ENCODE measurements at places on chromosomes 11 and 22.
A peak's percentile ranks its signal among the peaks of the same experiment; 100 is the strongest.

DNA sequence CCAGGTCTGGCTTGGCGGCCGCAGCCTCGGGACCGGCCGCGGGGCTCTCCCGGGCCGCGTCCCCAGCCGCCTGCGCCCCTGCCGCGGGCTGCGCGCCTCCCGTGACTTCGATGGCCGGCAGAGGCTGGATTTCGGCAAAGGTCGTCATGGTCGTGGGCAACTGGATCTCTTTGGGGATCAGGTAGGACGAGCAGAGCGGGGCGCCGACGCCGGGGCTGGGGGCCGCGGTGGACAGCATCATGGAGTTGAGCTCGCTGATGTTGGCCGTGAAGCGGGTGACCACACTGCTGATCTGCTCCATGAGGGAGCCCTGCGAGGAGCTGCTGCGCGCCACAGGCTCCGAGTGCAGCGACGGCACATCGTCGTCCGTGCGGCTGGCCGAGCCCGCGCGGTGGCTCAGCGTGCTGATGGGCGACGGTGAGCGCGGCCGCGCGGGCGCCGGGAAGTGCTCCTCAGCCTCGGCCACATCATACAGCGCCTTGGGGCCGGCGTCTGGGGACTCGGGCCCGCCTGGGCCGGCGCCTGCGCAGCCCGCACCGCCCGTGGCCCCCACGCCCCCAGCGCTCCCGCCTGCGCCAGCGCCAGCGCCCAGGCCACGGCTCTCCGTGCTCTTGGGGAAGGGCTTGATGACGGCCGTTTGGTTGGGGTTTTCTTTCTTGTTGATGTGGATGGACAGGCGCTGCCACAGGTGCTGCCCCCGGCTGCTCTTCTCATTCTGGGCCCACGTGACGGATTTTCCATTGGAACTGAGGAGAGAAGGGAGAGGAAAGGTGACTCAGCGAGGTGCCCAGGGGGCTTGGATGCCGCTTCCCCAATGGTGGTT lies 171.4 kb upstream of the CTSC start:
- no peak for DNase-seq

DNA sequence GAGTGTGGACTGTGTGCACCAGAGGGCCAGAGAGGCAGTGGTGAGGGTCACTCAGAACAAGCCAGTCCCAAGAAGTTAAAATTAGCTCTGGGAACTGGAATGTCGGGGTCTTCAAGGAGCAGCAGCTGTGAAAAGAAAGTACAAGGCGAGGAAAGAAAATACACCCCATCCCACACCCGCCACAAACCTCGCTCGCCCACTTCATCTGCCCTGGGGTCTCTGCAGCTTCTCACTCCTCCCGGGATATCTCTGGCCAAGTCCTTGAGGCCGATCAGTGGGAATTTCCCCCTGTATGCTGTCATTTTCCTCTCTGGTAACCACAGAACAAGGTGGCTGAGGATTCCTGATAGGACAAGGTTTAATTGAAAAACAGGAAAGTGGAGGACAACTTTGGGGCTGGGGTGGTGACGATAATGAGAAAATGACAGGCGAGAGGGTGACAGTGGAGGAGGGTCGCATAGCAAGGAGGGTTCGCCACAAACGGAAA lies 36.3 kb upstream of the TIMP3 start:
- DNase-seq: no peak

- no peak for DNase-seq
These were observed 1078.9 kb downstream of the OPCML start for GRCh38 chr11:132453406-132453805.

DNA sequence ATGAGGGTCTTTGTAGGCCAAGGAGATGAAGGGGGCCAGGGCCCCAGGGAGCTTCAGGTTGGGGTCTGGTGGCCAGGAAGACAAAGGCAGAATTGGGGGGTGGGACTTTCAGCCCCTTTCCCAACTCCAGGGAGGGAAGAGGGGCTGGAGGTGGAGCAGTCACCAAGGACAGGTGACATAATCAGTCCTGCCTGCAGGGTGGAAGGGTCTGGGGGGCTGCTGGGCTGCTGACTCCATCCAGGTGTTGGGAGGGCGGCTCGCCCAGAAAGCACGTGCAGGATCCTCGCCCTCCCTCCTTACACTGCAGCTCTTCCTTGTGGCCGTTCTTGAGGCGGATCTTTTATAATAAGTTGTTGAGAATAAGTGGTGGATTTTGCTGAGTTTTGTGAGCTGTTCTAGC lies 1491.1 kb downstream of the TBC1D22A start:
- no peak for DNase-seq

GRCh38 chr11:116853461-116854073 lies 16.1 kb upstream of the APOA1 start:
- peak; percentile 91 for DNase-seq

DNA sequence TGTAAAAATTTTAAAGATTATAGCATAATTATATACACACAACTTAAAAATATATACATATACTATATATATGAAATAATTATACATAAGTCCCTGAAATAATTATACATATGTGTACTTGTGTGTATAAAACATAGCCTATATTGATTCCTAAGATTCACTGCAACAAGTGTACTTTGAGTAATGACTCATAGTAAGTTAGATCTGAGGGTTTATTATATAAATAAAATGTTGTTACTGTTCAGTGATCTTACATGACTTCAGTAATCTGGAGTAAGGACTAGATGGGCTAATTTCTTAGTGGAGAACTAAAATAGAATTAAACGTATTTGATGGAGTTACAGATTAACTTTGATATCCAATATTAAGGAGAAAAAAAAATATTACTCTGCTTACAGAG lies 350.5 kb downstream of the CNTN5 start:
- DNase-seq: no peak

DNA sequence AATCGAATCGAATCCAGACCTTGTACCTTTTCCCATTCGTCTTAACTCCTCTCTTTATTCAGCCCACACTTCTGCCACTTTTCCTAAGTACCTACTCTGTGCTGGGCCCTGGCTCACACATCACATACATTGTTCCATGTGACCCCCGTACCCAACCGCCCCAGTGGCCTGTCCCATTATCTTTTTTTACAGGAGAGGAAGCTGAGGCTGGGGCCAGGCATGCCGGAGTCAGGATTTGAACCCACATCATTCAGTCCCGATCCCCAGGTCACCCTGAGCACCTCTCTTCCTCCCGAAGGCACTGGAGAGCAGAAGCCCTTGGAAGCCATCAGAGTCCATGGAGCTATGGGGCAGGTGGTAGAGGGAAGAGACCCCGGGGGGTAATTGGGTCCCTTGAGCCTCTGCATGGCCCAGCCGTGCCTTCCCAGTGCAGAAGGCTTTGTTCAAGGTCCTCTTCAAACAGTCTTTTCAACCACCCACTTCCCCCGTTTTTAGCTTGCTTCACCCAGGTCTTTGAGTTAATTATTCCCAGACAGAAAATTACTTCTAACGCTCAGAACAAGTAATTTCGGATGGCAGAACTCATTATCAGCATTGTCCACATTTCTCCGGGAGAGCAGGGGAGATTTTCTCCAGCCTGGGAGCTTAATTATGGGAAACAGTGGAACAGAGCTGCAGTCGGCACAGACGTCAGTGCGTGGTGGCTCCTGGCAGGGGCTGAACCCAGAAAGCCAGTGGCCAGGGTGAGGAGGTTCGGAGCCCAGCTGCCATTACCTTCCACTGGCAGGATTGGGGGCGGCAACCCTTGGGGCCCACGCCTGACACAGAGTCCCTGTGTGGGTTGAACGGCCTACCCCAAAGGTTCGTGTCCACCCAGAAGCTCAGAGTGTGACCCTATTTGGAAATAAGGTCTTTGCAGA lies 82.4 kb upstream of the RTL6 start:
- DNase-seq: no peak

DNA sequence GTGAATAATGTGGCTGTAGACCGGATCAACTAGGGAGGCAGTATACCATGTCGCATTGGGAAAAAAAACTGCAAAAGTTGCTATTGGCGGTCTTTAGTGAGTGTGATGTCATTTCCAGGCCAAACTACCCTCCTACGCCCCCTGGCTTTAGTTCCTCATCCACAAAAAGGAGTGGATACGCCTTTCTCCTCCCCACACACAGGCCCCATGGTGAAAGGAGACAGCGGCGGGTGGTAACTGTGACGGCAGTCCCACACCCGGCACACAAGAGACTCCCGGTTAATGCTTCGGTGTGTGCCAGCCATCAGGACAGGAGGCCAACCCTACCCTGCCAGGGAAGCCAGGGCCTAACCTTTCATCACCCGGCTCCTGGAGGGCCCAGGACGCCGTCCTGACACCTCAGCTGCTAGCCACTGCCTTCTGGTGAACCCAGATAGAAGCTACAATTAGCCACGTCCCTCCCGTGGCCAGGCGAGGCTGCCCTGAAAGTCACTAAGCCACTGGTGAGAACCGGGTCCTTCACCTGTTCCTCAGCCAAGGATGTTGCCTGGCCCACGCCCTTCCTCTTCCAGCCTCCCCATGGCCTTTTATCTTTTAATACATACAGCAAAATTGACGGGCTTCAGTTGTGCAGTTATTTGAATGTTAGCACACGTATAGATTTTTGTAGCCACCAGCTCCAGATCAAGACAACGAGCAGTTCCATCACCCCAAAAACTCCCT lies 10.8 kb downstream of the TP53I11 start:
- no peak for DNase-seq

- peak; percentile 20 for DNase-seq
These were observed 808.0 kb upstream of the LUZP2 start for GRCh38 chr11:23688835-23689234.

DNA sequence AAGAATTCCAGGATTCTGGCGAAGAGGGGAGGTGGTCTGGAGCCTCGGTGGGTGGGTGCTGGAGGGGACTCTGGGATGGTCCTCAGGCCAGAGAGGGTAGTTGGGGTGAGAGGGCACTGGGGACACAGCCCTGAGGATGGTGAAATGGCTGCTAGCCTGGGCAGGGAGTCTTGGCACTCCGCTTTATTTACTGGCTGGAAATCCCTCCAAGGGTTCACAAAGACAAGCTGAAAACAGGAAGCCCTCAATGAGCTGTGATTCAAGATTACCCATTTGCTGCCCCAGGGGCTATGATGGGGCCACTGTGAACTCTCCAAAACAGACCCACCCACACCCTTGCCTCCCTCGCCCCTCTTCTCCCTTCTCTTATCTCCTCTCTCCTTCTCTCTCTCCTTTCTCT lies 71.9 kb downstream of the FBXO7 start:
- DNase-seq: no peak

DNA sequence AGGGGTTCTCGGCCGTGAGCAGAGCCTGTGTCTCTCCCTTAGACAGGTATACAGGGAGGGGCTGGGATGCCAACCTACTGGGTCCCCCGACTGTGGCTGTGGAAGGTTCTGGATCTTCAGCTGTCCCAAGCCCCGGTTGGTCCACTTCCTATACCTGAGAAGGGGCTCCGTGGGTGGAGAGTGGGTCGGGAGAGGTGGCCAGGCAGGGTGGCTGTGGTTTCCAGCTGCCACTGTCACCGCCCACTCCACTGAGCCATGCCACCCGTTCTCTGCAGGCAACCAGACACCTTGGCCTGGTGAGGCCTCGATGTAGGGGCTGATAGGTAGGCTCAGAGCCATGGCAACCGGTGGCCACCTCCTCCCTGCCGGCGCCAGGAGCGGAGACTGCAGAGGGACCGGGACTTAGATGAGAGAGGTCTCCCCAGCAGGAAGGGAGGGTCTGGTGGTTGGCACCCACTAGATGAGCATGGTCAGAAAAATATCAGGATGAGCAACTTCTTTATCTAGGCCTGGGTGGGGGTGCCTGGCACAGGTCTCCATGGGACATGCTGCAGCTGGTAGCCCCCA lies 53.8 kb downstream of the TRIOBP start:
- no peak for DNase-seq

DNA sequence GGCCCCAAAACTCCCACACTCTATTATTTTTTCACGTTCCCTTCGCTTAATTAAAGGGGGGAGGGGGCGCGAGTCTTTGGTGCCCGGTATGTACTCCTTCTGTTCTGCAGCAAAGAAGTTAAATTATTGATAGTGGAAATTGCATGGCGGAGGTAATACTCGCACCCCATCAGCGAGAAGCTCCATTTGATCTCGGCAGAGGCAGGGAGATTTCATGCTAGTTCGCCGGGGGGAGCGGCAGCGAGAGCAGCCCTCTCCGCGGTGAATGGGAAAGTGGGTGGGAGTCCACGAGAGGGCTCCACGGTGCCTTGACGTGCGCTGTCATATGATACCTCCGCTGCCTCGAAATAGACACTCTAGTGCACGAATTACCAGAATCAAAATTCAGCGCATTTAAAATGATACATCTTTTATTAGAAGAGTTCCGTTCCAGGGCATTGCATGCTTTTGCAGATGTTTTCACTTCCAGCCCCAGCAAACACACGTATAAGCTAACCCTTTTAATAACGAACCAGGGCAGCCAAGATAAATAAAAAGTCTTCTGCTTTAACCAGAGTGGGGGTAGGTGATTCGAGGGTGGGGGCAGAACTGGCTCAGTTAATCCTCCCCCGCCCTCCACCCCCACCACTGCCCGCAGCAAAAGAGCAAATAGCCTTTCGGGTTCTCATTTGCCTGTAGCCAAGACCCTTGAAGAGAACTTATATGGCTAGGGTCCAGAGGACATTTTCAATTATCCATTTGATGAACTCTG lies 1.3 kb upstream of the BDNF start:
- no peak for DNase-seq

DNA sequence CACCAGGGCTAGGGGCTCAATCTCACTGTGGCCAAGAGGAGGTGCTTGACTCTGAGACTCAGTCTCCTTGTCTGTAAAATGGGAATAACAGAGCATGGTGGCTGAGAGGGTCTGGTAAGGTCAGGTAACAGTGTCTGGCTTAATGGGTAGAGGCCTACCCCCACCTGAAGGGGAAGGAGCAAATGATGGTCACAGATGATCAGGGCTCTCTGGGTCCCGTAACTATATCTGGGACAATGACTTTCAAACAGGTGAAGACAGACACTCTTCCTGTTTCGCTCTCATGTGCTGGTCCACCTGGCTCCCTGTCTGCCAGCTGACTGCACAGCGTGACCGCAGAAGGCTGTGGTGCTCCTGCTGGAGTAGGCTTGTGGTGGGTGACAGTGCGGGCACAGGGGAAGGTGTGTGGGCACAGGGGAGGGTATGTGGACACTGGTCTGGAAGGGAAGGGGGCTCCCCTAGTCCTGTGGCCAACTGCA lies 4.0 kb downstream of the A4GALT start:
- no peak for DNase-seq

DNA sequence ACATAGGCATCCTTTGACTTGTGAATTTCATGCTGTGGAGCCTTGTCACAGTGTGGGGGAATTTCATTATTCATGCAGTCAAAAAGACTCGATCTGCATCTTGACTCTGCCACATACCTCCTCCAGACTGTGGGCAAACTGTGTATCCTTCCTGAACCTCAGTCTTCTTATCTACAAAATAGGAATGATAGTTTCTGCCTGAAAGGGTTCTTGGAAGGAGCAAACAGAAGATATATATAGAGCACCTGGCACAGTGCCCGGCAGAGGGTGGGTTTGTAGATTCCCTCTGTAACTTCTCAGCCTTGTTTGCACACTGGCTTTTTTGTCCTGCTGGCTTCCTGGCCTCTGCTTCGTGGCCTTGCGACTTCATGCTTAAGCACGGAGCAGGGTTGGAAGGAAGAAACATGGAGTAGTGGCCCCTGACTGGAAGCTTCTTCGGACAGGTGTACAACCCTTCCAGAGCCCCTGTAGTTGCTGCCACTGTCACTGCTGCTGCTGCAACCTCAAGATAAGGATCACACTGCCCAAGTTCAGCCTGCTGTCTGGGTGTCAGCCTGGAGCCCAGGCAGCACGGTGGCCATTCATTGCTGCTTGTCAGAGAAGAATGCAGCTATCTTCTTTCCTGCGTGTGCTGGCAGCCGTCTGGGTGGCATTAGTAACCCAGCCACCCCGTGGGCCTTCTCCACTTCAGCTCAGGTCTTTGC lies 106.4 kb downstream of the MICAL2 start:
- DNase-seq: no peak

GRCh38 chr22:44068422-44069191 lies 44.5 kb downstream of the PARVB start:
- no peak for DNase-seq

GRCh38 chr11:14669499-14669898 lies 25.9 kb downstream of the PDE3B start:
- DNase-seq: no peak

All from RKO (cell line).